PC-9 (cell line): ENCODE measurements at places on chromosomes 4 and X. TPM values are rescaled to one million over a fixed set of nuclear protein-coding genes. Genes with fewer than 3 reads are reported as not detected.

DNA sequence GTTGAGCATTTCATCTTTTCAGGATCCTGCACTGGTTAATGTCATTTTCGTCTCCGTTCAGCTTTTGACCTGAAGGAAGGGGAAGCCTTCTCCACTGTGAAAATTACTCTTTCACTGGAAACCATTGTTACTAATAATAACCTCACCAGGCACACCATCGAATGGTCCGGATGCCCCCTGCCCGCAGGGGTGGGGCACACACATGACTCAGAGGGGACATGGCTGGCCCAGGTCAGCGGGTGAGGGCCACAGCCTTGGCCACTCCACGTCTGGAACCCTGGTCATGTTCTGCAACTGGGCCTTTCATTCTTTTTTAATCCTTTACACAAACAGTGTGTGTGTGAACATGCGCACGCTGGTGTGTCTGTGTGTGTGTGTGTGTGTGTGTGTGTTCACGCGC lies 191.8 kb downstream of the BCOR start:
- no peak for DNase-seq

DNA sequence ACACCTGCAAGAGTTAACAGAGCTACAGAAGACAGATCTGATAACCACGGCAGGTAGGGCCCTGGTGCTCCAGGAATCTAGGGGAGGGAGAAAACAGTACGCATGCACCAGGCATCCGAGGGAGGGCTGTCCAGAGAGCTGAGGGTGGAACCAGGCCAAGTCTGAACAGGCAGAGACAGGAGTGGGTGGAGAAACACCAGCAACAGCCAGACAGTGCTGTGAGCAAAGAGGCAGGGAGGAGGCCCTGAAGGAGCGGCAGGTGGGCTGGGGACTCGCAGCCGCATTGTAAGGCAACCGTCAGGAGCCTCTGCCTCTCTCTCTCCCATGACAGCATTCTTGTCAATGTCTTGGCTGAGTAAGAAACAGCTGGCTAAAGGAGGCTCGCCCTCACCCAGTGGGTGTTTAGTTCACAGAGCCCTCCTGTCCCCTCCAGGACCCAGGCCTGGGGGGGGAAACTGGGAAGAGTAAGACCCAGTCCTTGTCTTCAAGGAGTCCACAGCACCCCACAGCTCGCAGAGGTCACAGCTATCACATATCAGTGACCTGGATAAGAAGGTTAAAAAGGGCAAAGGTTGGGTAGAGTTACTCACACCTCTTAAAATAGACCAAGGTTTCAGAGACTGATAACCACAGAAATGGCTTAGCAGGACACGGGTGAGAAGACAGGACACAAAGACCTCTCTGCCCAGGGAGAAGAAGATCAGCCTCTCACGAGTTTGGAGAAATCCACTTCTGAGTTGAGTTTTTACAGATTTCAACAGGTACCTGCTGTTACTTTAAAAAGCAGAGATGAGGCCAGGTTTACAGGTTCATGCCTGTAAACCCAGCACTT lies 10.5 kb downstream of the ACSL1 start:
- DNase-seq, result peak; percentile 87

DNA sequence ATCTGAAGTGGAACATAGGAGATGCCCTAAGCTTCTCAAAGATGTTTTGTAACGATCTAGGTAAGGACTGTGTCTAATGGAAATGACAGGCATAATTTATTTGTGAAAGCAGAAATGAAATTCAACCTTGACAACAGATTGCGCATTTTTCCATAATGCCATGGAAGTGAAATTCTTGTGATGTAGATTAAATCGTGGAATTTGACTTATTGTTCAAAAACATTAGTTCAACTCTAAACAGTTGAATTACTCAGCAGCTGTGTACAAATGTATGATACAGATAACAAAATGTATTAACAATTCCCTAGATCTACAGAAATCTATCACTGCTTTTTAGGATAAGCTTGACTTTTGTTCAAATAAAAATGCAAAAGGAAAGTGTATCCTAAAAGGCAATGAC lies 44.4 kb downstream of the VCX2 start:
- no peak for DNase-seq

GRCh38 chr4:16052939-16053338 lies 30.9 kb downstream of the PROM1 start:
- DNase-seq, result no peak

DNA sequence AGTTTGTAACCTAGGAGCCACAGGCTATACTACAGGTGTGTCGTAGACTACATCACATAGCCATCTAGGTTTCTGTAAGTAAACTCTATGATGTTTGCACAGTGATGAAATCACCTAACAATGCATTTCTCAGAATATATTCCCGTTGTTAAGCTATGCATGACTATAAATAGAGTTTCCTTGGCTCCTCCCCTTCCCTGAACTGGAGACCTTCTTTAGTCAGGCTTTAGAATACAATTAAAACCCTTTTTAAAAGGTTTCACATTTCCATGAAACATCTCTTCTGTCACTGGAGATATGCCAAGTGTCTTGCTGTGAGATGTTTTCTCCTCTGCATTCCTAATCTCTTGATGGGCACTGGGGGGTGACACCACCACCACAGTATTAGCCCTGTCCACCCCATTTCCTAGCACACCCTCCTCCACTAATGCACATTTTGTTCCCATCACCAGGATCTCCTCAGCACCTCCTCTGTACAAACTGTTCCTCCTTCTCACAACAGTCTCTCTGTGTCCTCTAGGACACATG lies 334.6 kb upstream of the CPEB2 start:
- peak; percentile 77 for DNase-seq

CPZ gene
- 9.1 and 12.1 TPM in 2 replicates for total RNA-seq
